COR-L47 (cell line): ENCODE measurements at places on chromosomes 4 and X.

- no peak for DNase-seq
Measured at GRCh38 chr4:120007191-120007871, 59.3 kb downstream of the MAD2L1 start.

GRCh38 chrX:136065044-136065671 is 79.9 kb downstream of the SLC9A6 start:
- no peak for DNase-seq

GRCh38 chr4:15794905-15795304 is 16.8 kb downstream of the CD38 start:
- DNase-seq, result no peak

DNA sequence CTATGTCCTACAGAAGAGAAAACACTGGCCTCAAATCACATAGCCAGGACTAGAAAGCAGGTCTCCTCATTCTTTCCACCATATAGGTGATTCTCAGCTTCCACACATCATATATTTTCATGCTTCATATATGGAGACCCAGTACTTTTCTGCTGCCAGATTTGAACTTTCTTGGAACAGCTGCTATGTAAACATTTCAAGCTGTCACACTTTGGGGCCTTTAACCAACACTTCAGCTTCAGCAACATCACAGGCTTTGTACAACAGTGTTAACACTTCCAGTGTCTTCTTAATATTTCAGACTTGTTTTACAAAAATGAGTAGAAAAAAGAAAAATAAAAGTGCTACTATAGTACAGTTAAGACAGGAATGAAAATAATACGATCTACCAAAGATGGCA is 12.6 kb downstream of the SH3RF1 start:
- no peak for DNase-seq

DNA sequence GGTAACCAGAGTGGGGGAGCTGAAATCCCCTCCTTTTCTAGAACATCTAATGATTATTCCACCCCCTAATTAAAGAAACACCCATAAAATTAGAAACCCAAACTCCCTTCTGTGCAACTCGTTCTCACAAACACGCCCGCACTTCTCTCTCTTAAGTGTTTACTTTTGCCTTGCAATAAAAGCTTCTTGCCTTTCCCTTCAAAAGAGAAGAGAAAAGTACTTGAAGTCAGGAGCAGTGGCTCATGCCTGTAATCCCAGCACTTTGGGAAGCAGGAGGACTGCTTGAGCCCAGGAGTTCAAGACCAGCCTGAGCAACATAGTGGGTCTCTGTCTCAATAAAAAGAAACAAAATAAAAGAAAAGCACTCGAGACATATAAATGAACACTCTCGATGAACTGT is 3.6 kb upstream of the GPR173 start:
- DNase-seq, result no peak
